ENCODE measurements at places on chromosomes 1 and 21.

DNA sequence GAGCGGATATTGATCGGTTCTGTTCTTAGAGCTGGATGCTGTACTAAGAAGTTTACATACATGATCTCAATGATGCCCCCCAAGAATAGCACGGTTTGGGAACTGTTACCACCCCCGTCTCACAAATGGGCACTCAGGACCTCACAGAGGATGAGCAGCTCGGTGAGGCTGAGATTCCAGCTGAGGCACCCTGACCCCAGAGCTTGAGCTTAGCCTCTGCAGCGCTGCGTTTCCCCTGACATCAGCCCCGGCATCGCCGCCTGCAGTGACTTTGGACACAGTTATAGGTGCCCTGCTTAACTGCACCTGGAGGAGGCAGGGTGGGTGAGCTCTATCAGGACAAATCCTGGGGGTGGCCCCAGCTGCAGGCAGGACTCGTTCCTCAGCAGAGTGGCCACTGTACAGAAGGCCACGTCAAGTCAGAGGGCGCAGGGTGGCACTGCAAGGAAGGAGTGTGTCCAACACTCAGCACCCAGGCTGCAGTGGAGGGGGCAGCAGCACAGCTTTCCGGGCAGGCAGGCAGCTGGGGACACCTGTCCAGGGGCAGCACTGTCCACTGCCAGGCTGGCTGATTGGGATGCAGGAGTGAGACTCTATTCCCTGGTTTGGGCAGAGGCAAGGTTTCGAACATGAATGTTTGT, 65.8 kb upstream of the ABCG1 start:
- no peak for DNase-seq

DNA sequence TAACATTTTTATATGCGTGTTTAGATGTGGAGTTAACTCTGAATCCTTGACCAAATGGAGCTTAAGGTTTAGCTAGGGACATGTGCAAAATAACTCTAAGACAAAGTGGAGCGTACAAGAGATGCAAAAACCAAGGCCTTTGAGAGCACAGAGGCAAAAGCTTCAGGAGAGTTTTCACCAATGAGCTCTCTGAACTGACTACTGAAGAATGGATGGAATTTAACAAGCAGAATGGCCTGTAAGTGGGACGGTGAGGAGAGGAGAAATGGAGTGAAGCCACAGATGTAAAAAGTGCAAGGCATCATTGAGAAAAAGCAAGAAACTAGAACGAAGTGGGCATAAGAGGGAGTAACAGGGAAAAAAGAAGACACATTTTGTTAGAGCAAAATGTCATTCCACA, 260.0 kb downstream of the RGS7 start:
- DNase-seq, result no peak

DNA sequence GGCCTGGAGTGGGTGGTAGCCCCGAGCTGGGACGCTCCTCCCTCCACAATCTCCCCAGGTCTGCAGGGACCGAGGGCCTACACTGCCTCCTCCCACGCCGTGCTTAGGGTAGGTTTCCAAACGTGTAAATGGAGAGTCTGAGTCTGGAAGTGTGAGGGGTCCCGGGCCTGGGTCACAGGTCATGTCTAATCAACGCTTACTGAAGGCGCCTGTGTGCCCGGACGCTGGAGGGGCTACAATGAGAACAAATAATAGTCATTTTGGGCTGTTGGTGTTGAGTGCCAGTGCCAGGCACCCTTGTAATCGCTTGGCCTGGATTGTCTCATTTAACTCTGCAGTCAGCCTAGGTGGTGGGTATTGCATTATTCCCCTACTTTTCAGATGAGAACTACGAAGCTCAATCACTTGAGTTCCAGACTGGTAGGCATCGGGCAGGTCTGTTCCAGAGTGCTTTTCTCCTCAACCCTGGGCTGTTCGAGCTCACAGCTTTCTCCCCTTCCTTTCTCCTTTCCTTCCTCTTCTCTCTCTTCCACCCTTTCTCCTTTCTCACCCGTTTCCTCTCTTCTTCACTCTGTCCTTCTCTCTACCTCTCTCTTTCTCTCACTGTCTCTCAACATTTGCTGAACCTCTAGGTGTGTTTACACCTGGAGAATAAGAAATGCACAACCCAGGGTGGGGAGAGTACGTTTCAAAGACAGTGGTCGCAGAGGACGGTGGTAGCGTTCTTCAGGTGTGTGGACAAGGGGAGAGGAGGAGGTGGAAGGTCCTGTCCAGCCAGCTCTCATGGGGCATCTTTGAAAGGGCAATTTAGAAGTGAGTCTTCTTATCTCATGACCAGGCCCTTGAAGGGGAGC, 883 bp downstream of the SLC66A1 start:
- no peak for DNase-seq

GRCh38 chr1:151145304-151146071, 943 bp downstream of the SEMA6C start:
- DNase-seq, result no peak

- DNase-seq, result no peak
These were observed 49.0 kb downstream of the B3GALT5 start for GRCh38 chr21:39661740-39662139.

DNA sequence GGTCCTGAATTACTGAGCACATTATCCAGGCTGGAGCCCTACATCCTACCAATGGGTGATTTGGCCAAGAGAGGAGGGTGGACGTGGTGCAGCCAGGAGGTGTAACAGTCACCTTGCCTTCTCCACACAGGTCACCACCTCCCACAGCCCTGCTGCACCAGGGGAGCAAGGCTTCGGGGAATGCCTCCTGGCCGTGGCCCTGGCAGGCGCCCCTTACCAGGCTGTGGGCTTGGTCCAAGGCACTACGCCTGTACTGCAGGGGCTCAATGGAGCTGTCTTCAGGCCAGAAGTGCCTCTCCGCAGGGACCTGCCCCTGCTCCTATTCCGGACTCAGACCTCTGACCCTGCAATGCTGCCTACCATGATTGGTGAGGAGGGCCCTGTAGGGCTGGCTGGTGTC, 26.0 kb downstream of the HMGCS2 start:
- DNase-seq, result no peak

DNA sequence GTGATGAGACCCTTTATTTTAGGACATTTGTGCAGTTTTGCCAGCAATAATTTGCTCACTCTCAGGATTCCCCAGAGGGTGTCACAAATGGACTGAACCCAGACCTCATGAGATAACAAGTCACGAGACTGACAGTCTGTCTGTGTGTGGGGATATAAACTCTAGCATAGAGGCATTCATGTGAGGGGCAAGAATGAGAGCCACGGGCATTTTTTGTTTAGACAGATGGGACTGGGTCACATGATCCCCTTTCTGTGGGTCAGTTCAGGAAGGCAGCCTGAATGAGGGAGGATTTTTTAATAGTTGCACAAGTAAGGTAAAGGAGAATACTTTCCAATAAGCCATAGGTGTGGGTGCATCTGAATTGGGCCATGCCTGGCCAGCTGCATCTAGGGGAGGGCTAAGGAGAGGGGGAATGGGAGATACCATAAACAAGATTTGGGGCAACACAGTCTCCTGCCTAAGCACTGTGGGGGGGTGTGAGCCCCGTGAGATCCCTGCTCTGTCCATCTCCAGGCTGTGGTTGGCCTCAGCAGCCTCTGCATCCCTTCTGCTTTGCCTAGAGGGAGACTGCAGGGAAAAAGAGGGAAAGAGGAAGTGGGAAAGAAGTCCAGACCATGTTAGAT, 66.6 kb downstream of the NAV1 start:
- DNase-seq, result no peak

GRCh38 chr1:86416343-86416742, 7.6 kb upstream of the CLCA2 start:
- DNase-seq, result no peak

GRCh38 chr1:2840036-2840809, 38.7 kb upstream of the TTC34 start:
- DNase-seq, result no peak

GRCh38 chr1:65176591-65176990, 28.6 kb downstream of the AK4 start:
- DNase-seq, result no peak

DNA sequence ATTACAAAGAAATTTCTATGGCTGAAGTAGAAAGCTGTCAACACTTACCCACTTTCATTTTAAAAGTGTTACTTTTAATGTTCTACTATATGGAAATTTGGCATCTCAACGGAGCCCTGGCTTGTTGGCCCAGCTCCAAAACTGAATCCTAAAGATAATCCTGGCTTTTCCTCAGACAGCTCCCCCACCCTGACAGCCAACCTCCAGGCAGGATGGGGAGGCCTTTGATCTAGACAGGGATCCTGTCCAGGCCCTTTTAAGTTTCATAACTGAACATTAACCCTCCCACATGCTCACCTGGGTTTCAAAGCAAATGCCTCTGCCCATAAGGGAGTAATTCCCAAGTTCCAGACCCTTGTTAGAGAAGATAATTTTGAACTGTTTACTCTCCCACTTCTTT, 99.3 kb upstream of the RALGPS2 start:
- DNase-seq, result no peak

GRCh38 chr1:93750955-93751354, 69.3 kb upstream of the BCAR3 start:
- no peak for DNase-seq

DNA sequence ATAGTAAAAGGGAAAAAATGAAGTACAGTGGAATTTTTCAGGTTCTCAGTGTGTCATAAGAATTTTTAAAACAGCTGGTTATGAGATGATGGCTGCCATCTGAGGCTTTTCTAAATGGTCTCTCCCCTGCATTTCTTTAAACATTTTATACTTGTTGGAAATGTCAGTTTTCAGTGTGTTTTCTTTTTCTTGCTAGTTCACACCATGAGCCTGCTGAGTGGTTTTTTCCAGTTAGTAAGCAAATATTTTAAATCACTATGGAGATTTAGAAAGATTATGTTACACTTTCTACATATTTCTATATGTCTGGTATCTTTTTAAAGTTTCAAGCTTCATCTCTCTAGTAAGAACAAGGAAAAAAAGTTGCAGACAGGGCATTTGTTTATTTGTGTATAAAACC, 9.6 kb downstream of the RBM15 start:
- no peak for DNase-seq

DNA sequence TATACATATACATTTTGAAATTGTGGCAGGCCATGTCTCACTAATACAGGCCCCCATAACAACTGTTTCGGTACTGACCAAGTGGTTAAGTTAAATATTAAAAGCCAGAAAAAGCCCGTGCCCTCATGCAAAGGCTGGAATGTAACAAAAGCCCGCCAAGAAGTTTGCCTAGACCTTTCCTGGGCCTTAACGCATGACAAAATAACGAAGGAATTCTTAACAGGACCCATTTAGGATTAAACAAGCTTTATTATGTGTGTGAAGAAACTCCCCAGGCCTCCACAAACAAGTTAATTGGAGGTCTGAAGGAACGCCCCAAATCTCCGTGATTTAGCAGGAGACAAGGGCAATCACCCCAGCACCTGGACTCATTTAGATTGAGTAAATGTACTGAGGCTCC, 42.4 kb downstream of the TNFSF4 start:
- DNase-seq, result no peak

DNA sequence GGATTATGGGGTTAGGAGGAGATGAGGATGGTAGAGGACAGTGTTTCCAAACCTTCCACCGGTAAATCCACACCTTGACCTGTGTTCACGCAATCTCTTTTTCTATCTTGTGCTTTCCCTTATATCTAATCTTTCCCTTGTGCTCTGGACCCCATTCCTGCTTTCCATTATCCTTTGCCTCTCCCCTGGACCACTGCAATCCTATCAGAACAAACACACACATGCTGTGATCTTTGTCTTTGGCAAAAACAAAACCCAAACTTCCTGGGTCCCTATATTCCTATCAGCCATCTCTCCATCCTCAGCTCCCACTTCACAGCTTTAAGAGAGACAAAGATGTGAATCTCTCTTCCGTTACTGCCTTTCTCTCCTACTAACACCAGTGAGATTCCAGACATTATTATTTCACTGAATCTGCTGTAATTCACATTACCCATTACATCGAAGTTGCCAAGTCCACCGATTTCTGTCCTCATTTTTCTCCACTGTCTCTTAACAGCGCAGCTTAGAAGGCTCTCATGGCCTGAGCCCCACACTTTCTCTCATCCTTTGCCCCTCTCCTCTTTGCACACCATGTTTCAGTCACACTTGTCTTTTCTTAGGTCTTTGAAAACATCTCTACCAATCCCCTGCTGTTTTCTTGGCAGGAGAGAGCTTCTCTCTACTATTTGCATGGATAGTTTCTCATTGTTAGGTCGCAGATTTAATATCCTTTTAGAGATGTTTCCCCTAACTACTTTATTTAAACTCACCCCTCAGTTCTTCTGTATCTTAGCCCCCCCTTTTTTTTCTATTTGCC, 230.0 kb upstream of the B3GALT2 start:
- no peak for DNase-seq

DNA sequence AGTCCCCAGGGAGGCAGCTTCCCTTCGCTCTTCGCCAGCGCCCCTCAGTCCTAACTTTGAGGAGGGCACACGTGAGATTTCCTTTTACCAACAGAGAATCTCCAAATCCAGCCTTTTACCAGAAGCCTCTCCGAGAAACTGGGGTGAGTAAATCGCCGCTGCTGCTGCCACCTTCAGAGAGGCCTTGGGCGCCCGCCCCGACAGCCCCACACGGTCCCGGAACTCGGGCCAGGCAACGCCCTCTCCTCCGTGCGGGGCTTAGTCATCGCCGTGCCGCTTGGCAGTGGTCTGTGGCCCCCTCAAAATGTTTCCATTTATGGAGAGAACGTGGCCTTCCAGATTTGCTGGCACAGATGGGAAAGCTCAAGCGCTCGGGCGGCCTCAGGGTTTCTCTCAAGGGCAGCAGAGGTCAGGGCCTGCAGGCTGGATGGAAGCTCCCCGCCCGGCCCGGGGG, 41.4 kb upstream of the COL6A2 start:
- no peak for DNase-seq

GRCh38 chr21:15227919-15228318, 163.1 kb upstream of the NRIP1 start:
- DNase-seq, result no peak

GRCh38 chr1:219126377-219126776, 47.3 kb upstream of the LYPLAL1 start:
- DNase-seq, result no peak

DNA sequence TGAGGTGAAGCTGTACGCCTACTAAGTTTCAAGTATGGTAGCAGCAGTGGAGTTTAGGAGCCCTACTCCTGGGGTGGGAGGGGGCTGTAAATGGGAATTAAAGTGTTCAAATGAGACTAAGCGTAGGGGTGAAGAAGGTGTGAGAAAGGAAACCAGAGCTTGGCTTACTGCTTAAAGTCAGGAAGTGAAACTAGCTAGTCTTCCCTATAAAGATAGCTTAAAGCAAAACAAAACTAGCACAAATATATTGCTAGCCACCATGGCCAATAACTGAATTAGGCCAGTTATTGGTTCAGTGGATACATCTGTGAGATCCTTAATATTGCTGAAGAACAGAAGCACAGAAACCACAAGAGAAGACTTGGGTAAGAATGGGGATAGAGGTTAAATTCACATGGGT, 492.2 kb upstream of the PKN2 start:
- DNase-seq, result no peak

GRCh38 chr1:234656070-234656895, 46.3 kb upstream of the IRF2BP2 start:
- no peak for DNase-seq

- peak; percentile 77 for DNase-seq
These were observed 636 bp upstream of the CAMK2N1 start for GRCh38 chr1:20486457-20487235.

DNA sequence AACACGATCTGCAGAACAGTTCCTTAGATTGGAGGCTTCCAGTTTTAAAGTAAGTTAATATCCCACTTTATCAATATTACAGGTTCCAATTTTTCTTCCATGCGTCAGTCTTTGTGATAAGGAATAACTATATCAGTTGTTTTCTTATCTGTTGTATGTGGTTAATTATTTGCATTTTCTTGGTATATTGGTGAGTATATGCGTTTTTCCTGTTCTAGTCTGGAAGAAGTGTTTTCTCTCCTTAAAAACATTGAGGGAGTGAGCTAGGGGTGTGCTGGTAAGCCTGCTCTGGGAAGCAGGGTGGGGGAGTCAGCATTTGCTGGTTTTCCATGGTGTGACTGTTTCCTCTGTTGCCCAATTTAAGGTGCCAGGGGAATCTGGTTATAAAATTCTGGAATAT, 50.2 kb upstream of the KIF1B start:
- DNase-seq, result no peak

All from hypothalamus (tissue), 51 donors.